Cerebellum (tissue), 4 donors: ENCODE measurements at places on chromosomes 6 and 20. TPM values are rescaled to one million over a fixed set of nuclear protein-coding genes. Genes with fewer than 3 reads are reported as not detected.

DNA sequence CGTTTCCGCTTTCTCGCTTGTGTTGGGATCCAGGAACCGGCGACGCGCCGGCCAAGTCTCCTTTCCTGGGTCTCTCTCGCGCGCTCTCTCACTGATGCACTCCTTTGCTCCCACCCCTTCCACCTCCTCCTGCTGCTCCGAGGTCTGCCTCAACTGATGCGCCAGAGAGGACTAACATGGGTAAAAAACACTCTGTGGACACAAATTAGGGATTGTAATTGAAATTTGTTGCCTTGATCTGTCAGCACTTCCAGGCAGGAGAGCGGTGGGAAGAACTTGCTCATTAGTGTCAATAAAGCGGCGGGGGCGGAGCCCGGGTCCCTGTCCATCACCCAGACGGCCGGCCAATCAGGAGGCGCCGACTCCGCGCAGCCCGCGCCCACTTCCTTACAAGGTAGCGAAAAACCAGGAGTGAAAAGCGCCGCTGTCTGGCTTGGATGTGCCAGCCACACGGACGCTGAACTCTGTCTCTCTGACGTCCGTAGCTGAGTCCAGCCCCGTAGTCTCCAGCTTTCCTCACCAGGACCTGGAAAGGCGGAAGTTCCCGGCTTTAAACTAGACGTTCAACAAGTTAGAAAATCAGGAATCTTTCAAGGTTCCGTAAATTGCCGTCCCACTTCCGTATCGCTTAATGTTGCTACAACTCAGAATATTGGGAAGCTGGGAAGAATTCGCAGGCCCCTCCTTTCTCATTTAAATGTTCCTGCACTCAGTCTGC lies at the start of gene TBX18:
TBX18 (minus strand) TSS at position 267 of the 718 bp plus-strand sequence. CDS start 417 bp downstream, outside the sequence.
- DNase-seq, result peak; percentile 11

- no peak for DNase-seq
Observed at GRCh38 chr6:146191612-146192011, 162.8 kb downstream of the GRM1 start.

- DNase-seq, result no peak
Observed at GRCh38 chr6:139762587-139763031, 388.2 kb upstream of the CITED2 start.

Gene SAMD3
- 26.0 TPM for total RNA-seq

Gene AGPAT1
- 16.6 TPM for total RNA-seq

Gene PSORS1C1
- not detected for total RNA-seq
